Fibroblast of skin of right quadriceps (primary cell): ENCODE measurements at places on chromosomes 4 and X.

DNA sequence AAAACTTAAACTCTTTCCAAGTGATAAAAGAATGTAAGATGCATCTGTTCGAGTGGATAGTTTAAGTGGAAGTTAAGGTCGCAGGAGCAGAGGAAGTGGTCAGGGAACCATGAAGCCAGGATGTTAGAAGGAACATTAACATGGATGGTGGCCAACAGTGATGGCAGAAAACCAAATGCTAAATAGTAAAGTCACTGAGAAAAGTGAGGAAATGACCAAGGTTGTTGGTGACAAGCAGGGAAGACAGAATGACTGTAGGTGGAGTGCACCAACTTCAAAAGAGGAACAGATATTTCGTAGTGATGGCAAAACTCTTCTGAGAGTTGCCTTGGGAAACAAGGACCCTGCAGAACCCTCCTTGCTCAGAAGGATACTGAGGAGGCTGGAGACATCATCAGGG is 226.2 kb downstream of the PALLD start:
- DNase-seq = peak; percentile 46

DNA sequence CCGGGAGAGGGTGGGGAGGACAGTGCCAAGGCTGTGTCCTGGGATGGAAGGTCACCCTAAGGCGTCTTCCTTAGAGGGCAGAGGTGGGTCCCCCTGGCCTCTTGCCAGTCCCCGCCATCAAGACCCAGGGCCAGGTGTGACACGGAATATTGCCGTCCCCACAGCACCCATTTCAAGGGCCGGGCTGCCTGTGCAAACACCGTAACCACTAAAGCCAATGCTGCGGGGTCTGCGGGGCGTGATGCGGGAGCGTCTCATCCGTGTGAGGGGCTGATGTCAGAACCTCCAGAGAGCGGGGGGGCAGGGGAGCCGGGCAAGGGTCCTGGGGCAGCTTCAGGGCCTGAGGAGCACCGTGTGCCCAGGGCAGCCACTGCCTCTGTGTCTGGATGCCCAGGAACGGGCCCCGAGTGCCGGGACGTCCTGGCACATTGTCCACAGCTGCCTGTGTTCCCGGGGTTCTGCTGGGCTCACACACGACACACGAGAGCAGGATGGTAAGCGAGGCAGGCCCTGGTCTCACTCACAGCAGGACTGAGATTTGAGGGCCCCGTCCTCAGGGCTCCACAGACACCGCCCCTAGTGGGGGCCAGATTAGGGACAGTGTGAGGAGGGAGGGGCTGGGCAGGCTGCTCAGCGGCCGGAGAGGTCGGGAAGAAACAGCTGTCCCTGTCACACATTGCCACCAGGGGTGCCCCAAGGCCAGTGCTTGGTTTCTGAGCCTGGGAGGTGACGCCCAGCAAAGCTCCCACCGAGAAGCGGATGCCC is 29.2 kb downstream of the NKX1-1 start:
- no peak for DNase-seq

GRCh38 chr4:16043642-16044498 is 40.0 kb downstream of the PROM1 start:
- no peak for DNase-seq

GRCh38 chrX:74923942-74924448 is 1.3 kb downstream of the NEXMIF start:
- no peak for DNase-seq

- DNase-seq = no peak
These were observed 104.0 kb upstream of the MBNL3 start for GRCh38 chrX:132592880-132593279.

- DNase-seq = no peak
These were observed 79.6 kb downstream of the SMIM20 start for GRCh38 chr4:25993395-25994185.

DNA sequence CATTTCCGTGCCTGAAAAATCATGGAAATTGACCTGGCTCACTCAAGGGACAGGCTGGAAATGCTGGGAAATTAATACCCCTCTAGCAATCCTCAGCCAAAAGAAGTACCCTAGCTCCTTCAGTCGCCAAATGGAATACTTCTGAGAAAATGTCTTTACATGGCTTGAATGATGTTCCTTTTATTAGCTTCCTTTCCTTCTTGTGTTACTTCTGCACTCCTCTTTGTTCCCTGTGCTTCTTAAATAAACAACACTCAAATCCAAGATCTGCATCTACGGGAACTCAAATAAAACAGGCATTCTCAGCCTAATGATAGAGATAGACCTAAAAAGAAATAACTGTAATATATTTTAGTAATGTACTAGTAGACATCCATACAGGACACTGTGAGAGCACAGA is 36.1 kb downstream of the SPARCL1 start:
- no peak for DNase-seq

- DNase-seq = no peak
These were observed 27.2 kb downstream of the SLC39A8 start for GRCh38 chr4:102318105-102318504.

GRCh38 chr4:68372588-68372987 is 22.7 kb upstream of the YTHDC1 start:
- DNase-seq = peak; percentile 11

GRCh38 chr4:65798498-65799127 is 128.3 kb upstream of the EPHA5 start:
- no peak for DNase-seq

- DNase-seq = no peak
These were observed 24.3 kb downstream of the RS1 start for GRCh38 chrX:18647621-18648020.

DNA sequence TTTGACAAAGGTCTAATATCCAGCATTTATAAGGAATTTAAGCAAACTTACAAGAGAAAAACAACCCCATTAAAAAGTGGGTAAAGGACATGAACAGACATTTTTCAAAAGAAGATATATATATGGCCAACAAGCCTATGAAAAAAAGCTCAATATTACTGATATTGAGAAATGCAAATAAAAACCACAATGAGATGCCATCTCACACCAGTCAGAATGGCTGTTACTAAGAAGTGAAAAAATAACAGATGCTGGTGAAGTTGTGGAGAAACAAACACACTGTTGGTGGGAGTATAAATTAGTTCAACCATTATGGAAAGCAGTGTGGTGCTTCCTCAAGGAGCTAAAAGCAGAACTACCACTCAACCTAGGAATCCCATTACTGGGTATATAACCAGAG is 91.6 kb upstream of the EFHC2 start:
- no peak for DNase-seq

- DNase-seq = no peak
These were observed 48.6 kb upstream of the ARHGAP24 start for GRCh38 chr4:85426366-85426765.

GRCh38 chr4:46937493-46937892 is 28.4 kb upstream of the COX7B2 start:
- DNase-seq = peak; percentile 1

DNA sequence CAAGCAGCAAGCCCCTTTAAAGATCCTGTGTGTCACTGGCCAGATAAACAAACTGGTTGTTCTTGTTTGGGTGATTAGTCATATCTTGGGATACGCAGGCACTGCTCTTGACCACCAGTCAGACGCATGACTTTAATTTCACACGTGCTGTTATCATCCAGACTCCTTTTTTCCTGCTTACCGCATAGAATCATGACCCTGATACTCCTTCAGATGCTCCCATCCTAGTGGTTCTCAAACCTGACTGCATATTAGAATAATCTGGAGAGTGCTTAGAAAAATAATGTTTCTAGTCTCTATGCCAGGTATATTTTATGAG is 78.8 kb downstream of the CLDN22 start:
- no peak for DNase-seq

DNA sequence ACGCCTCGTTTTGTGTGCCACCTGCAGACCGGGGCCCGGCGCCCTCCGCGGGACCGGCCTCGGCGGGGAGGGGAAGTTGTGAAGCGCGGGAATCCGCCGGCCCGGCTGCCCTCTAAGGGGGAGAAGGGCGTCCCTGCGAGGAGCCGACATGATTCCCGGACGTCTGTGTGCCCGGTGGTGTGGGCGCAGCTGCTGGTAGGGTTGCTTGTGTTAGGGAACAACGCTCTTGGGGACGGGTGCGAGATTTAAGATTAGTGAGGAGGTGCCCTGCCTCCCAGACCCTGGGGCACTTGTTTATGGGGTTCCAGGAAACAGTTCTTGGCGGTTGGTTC is 627 bp downstream of the CDKN2AIP start:
- DNase-seq = no peak

DNA sequence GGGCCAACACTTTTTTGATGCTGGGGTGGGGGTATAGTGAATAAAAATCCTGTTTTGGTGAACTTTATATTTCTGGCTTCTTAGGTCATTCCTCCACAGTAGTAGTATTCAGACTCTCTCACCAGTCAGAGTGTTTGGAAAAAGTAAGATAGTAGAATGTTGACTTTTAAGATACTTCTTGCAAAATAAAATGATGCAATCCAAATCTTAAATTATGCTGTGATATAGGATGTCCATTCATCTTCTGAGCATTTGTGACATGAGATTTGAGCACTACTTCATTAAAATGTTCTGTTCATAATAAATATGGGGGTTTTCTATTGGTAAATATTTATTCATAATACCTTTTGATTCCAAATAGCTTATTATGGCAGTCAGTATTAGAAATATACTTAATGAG is 70.1 kb downstream of the BMP2K start:
- DNase-seq = no peak

- peak; percentile 98 for DNase-seq
These were observed 466.8 kb upstream of the FAM241A start for GRCh38 chr4:111678479-111678878.

- DNase-seq = no peak
These were observed 204.5 kb upstream of the PSAPL1 start for GRCh38 chr4:7638984-7639789.

DNA sequence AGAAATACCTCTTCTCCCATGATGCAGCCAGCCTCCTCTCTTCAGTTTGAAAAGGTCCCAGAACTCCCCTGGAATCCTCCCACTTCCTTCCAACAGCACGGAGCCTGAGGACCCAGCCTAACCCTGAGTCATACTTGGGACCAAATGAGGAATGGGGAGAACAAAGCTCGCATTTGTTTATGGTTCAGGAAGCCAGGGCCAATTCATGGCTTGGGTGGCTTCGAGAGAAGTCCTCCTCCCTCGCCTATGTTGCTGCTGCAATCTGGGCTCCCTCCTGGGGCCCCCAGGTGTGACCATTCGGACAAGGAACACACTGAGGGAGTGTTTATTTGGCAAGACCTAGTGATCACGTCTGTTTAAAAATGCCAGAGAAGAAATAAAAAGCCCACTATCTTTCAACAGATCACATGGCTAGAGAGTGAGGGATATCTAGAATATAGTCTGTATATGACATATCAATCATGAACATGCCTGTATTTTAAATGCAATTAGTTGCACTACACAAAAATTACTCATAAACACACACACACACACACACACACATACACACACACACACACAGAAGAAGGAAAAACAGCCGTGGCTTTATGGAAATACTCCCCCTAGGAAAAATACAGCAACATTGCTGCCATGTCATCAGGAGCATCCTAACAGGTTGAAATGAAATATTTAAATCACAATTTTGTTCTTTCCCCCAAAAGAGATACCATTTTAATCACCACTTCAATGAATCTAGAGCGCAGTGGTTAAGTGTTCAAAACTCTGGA is 155.7 kb upstream of the MAP3K15 start:
- peak; percentile 78 for DNase-seq

DNA sequence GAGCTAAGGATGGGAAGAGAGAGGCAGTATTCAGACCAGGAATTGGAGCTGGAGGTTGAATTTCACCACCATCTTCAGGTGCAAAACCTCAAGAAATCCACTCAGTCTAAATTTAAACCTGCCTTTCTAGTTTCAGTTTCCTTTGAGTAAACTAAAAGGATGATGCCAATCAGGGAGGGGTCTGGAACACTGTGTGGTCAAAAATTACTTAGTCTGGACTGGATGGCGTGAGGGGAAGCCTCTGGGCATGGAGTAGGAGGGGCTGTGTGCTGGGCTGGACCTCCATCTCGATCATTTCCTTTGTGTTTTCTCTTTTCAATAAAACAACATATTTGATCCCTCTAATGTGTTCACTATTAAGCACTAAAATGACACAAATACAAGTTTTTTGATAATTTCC is 120.1 kb downstream of the GC start:
- DNase-seq = no peak

DNA sequence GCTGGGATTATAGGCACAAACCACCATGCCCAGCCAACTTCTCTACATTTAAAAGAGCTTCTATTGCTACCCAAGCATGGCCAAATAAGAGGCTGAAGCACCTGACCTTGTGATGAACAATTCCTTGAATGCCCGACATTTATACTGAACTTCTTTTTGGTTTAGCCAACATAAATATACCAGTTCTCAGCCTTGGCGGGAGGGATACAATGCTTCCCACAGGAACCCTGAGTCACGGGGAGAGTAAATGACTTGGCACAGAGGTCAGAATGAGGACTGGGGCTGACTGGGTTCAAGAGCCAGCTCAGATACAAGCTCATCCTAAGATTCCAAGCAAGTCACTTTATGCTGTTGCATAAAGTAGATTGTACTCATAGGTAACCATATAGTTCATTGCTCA is 6.1 kb downstream of the HOPX start:
- no peak for DNase-seq

DNA sequence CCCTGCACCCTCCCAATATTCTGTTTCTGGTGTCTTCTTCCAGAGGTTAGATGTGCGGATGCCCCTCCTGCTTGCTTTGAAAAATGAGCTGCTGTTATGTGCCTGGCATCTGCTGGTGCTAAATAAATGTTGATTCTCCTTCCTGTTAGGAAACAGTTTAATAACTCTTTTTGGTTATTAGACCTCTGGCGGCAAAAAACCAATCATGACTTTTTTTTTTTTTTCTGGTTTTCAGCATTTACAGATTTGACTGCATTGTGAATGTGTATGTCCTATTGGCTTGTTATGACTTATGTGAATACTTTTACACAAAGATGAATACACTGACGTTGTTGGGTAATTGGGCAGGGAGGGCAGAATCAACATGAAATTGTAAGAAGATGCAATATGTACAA is 13.6 kb upstream of the TMEM156 start:
- peak; percentile 13 for DNase-seq

DNA sequence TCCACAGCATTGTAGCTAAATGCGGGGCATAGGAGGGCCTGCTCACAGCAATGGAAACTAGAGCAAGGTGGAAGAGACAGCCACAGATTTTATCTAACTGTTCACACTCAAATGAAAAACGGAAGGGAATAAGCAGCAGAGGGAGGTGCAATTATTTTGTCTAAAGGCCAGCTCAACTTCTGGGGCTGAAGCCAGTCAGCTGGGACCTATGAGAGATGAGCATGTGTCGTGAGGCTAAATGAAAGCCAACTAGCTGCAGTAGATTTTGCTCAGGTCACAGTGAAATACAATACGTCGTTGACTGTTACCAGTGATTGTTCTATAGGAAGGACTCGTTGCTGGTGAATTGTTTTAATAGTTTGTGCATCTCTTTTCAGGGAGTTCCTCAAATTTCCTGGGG is 26.4 kb upstream of the FGFBP2 start:
- no peak for DNase-seq

- peak; percentile 4 for DNase-seq
These were observed 122.7 kb downstream of the TMEM164 start for GRCh38 chrX:110125446-110126162.

- no peak for DNase-seq
These were observed 60.7 kb downstream of the BLTP1 start for GRCh38 chr4:122212880-122213279.

- peak; percentile 28 for DNase-seq
These were observed 59.8 kb downstream of the CPLX1 start for GRCh38 chr4:766152-766515.

- DNase-seq = peak; percentile 50
These were observed 45.0 kb downstream of the TET2 start for GRCh38 chr4:105191621-105192210.

GRCh38 chr4:153555730-153556434 is 89.7 kb downstream of the TMEM131L start:
- peak; percentile 82 for DNase-seq
